ENCODE measurements at places on chromosomes 4 and X.

GRCh38 chr4:53629296-53629695, 38.0 kb upstream of the LNX1 start:
- no peak for DNase-seq

DNA sequence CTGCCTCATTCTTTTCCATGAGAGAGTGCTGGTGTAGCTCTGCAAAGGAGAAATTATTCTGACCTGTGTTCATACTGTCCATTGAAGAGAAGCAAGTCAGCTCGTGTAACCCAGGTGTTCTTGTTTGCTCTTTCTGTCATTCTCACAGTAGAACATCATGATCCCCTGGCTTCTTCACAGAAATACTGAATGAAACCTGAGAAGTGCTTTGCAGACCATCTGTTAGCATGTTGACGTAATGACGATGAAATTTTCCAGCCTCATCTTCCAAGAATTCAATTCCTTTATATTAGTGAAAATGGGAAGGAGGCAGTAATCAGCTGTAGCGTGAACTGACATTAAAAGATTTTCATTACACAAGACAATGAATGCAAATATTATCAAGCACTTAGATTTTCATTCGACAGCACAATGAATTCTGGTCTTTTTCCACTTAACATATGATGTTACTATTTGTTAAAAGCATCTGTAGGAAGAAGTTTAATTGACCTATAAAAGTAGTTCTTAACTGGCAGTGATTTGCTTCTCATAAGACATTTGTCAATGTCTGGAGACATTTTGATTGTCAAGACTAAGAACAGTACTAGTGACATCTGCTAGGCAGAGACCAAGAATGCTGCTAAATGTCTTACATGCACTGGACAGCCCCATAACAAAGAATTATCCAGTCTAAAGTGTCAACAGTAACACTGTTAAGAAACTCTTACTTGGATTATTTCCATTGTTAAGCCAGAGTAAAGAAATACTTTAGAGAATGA, 246.3 kb downstream of the BANK1 start:
- no peak for DNase-seq

DNA sequence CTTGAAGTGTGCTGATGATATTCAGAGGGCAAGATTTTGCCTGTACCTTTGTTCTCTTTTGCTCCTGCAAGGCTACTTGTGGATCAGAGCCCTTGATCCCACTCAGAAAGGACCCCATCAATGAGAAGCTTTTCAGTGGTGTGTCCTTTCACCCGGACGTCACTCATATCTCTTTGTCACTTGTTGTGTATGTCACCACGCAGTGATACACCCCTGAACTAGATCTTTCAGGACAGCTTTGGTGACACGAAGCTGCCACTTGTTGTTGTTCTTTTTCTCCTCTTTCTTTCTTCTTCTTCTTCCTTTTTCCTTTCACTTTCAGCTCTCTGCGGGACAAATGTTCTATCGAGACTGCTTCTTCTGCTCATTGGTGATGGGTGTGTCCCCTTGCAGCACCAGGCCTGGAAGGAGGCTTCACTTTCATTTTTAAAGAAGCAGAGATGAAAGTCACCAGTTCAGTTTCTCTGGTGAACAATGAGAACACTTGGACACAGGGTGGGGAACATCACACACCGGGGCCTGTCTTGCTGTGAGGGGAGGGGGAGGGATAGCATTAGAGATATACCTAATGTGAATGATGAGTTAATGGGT, 83.6 kb downstream of the NBDY start:
- DNase-seq = no peak

GRCh38 chr4:56182356-56182755, 204.9 kb downstream of the AASDH start:
- no peak for DNase-seq

- no peak for DNase-seq
Observed at GRCh38 chr4:96395747-96396146, 555.9 kb downstream of the PDHA2 start.

DNA sequence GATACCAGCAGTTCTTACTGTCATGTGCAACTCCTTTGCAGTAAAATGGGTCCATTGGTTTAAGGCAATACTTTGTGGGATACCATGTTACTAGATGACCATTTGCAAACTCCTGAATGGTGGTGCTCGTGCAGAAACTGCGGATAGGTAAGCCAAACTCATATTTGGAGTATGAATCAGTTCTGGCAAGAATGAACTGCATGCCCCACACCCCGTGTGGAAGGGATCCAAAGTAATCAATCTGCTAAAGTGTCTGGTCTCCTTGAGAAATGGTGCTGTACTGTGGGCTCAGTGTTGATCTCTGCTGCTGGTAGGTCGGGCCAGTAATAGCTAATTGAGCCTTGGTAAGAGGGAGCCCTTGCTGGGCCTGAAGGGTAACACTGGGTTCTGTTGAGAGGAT, 4.2 kb upstream of the TAB3 start:
- DNase-seq = no peak

GRCh38 chr4:76548704-76549103, 113.7 kb downstream of the SHROOM3 start:
- DNase-seq = no peak

DNA sequence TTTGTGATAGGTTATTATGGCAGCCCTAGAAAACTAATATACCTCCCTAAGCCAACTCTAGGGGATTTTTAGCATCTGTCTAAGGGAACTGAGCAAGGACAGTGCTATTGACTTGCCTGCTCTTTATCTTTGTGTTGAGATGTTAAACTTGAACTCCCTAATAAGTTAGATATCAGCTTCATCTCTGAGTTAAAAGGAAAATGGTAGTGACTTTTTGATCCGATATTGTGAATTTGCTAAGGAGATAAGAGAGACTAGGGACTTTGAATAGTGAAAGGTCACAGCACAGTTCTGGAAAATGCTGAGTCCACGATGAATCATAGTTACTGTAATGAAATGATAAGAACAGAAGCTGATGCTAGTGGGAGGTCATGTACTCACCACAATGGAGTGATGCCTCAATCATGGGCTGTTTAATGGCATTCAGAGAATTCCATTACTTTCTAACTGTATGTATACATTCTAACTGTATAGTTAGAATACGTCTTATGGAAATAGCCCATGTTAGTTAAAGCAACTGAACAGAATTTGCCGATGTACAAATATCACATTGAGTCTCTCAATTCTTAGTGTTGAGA, 147.2 kb downstream of the GLRA3 start:
- no peak for DNase-seq

DNA sequence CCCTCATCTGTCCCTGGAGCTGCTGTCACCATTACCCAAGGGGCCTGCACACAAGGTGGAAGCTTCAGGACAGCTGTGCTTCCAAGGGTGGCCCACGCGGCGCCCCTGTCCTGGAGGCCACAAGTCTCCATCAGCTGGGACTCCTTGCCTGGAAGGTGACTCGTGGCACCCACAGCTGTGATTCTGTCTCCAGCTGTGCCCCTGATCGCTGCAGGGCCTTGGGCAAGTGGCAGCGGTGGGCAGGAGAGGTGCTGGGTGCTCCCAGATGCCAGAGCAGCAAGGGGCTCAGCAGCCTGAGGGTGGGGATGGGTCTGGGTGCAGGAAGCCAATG, 9.0 kb upstream of the DUSP9 start:
- DNase-seq = no peak

- no peak for DNase-seq
Observed at GRCh38 chr4:13455411-13455810, 28.7 kb downstream of the RAB28 start.

GRCh38 chr4:67575232-67576058, 16.9 kb downstream of the STAP1 start:
- no peak for DNase-seq

- no peak for DNase-seq
Observed at GRCh38 chrX:68830419-68831404, 1.9 kb downstream of the EFNB1 start.

DNA sequence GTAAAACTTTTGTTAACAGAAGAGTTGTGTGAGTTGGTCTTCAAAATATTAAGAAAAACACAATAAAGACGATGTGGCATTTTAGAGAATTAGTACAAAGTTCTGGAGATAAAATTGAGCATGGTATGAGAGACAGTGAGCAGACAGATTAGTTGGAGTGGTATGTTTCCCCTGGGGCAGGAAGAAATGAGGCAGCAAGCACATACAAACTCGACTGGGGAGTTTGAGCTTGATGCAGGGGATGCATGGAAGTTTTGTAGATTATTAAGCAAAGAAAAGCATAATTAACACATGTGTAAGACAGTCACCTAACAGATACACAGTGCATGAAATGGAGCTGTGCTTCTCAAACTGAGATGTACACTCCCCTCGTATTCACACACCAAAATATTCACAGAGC, 58.1 kb upstream of the IL2 start:
- no peak for DNase-seq

- DNase-seq = no peak
Observed at GRCh38 chr4:80271801-80272200, 5.3 kb downstream of the FGF5 start.

DNA sequence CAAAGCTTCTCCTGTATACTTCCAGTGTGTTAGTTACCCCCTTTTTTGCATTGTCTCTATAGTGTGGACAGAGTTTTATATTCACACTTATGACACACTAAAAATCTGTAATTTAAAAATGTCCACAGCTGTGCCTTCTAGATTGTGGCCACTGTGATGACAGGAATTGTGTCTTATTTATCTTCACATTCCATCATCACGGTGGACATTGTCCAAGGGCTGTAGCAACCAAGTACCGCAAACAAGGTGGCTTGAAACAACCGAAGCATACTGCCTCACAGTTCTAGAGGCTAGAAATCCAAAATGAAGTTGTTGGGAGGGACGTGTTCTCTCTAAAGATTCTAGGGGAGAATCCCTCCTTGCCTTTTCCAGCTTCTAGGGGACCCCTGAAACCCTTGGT, 32.3 kb downstream of the CHRNA9 start:
- DNase-seq = no peak

GRCh38 chr4:171582961-171583581, 230.1 kb upstream of the GALNTL6 start:
- DNase-seq = no peak

DNA sequence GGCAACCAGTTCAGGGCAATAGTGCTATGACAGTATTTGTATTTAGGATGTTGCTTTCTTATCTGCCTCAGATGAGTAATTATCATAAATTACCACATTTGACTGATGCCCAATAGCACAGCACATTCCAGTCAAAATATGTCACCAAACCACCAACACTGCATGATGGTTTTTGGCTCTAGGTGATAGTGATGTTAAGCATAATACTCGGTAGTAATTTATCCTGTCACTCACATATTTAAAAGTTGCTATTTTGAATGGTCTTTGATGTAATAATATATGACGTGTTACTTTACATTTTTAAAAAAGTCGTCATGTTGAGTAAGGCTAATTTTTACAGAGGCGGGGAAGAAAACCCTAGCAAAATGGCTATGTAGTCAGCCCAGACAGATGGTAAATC, 42.5 kb downstream of the UNC5C start:
- DNase-seq = no peak

GRCh38 chr4:169724260-169724659, 33.5 kb downstream of the HPF1 start:
- no peak for DNase-seq

GRCh38 chrX:39948582-39948981, 149.2 kb downstream of the BCOR start:
- DNase-seq = no peak

DNA sequence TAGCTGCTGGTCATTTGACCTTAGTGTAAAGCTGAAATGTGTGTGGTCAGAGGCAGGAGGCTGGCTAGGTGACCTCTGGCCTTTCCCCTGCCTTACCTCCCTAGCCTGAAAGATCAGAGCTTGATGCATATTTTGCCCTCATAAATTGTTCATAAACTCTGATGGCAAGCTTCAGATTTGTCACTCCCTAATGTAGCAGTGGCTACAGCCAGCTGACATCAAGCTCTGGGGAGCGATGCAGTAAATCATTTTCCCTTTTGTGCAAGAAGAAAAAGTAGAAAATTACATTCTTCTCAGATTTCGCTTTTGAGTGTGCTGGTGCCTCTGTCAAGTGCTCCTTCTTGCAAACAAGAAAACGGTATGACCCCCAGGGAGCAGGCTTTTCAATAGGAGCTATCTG, 87.7 kb upstream of the MAGEA4 start:
- DNase-seq = no peak

DNA sequence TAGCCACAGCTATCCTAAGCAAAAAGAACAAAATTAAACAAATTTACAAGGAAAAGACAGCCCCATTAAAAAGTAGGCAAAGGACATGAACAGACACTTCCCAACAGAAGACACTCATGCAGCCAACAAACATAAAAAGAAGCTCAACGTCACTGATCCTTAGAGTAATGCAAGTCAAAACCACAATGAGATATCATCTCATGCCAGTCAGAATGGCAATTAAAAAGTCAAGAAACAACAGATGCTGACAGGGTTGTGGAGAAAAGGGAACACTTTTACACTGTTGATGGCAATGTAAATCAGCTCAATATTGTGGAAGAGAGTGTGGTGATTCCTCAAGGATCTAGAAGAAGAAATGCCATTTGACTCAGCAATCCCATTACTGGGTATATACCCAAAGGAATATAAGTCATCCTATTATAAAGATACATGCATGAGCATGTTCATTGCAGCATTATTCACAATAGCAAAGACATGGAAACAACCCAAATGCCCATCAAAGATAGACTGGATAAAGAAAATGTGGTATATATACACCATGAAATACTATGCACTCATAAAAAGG, 163.0 kb upstream of the TET2 start:
- no peak for DNase-seq

DNA sequence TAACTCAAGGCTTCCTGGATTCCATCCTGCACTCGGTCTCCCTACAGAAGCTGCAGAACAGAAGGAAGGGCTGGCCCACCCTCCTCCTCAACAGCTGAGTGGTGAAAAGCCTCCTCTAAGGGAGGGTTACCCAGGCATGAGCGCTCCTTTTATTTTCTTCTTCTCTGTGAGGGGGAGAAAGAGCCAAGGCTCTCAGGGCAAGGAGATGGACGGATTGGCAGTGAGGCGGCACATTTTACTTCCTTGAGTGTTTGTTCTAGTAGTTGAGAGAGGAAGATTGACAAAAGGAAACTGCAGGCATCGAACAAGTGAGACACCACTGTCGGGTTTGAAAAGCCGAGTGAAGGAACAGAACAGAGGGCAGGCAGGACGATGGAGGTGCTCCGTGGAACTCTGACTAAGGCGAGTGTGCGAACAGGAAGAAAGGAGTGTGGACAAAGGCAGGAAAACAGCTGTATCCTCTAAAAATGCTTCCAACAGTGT, 38.4 kb upstream of the STS start:
- no peak for DNase-seq

- DNase-seq = no peak
Observed at GRCh38 chrX:57177070-57177469, 39.9 kb upstream of the SPIN2A start.
